Upper lobe of right lung (tissue), 1 donor: ENCODE measurements at places on chromosomes 12 and 14. TPM values are rescaled to one million over a fixed set of nuclear protein-coding genes. Genes with fewer than 3 reads are reported as not detected.

The CCDC196 gene
- total RNA-seq, result not detected

The PPP1R3E gene
- 14.6 TPM for total RNA-seq

The OTOGL gene
- 0.09 TPM for total RNA-seq

The USP44 gene
- 14.9 TPM for total RNA-seq

- H3K4me1 ChIP-seq, result no peaks in the 10 kb centered on the region
- H3K36me3 ChIP-seq, result no peaks in the 10 kb centered on the region
- no peaks in the 10 kb centered on the region for H3K27me3 ChIP-seq
- no peak overlapping the region for H3K27ac ChIP-seq
- no peak overlapping the region for H3K4me3 ChIP-seq
- DNase-seq, result no peak
These were observed 135.7 kb downstream of the RPAP3 start for GRCh38 chr12:47570151-47570550.

DNA sequence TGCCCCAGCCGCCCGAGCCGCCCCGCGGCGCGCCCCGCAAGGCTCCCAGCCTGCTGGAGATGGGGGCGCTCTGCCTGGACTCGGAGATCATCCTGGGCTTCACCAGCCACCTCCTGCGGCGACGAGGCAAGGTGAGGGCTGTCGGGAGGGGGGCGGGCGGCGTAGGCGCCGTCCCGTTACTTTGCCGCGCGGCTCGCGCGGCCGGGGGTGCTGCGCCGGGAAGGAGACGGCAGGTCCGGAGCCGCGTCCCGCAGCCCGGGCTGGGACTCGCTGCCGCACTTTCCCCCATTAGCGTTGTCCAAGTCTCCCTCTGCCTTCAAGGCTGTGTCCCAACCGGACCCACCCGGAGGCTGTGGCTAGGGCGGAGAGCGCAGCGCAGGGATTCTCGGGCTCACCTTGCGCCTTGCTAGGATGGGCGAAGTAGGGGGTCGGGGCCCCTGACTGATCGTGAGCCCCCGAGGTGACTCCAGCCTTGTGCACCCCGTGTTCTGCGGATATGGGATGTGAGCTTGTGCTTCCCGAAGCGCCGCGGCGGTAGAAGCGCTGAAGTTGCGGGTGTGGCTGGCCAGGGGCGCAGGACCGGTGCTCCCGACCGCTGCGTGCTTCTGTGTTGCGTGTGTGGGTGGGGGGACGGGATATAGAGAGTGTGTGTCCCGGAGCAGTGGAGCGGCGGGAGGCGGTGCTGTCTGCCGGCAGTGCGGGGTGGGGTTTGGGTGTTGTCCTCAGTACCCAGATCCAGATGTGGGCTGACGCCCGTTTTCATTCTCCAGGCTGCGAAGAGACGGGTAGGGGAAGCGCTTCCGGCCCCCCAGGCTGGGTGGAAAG lies 1.7 kb upstream of the KIF26A start:
- H3K4me3 ChIP-seq, result no peak overlapping the region
- DNase-seq, result peak; percentile 62
- peaks cover 70% of the 10 kb centered on the region for H3K27me3 ChIP-seq
- no peak overlapping the region for H3K27ac ChIP-seq
- no peaks in the 10 kb centered on the region for H3K36me3 ChIP-seq

- no peaks in the 10 kb centered on the region for H3K4me1 ChIP-seq
- no peak overlapping the region for H3K27ac ChIP-seq
- H3K4me3 ChIP-seq, result no peak overlapping the region
- H3K27me3 ChIP-seq, result no peaks in the 10 kb centered on the region
- peaks cover 100% of the 10 kb centered on the region for H3K36me3 ChIP-seq
- DNase-seq, result no peak
These were observed 28.6 kb upstream of the RAB35 start for GRCh38 chr12:120145164-120145563.

DNA sequence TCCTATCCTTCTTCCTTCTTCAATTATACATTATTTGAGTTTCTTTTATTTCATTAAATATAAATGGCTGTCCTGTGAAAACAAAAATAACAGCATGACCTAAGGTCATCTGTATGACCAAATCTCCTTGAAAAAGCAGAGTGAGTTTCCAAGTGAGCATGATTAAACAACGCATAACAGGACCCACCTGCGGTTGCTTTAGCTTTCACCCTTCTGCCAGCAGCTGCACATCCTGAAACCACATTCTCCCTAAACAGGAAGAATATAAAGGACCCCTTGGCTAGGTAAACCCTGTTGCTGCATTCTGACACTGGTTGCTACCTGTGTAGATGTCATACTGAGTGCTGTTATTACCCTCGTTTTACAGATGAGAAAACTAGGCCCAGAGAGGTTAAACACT lies 42.8 kb upstream of the CPM start:
- no peak overlapping the region for H3K4me3 ChIP-seq
- H3K27me3 ChIP-seq, result no peaks in the 10 kb centered on the region
- peaks cover 12% of the 10 kb centered on the region for H3K4me1 ChIP-seq
- no peaks in the 10 kb centered on the region for H3K36me3 ChIP-seq
- no peak for DNase-seq

GRCh38 chr14:62179367-62180018 lies 417.3 kb downstream of the SNAPC1 start:
- DNase-seq, result no peak
- no peaks in the 10 kb centered on the region for H3K36me3 ChIP-seq
- H3K4me1 ChIP-seq, result no peaks in the 10 kb centered on the region
- no peak overlapping the region for H3K27ac ChIP-seq
- peaks cover 6% of the 10 kb centered on the region for H3K27me3 ChIP-seq
